ENCODE measurements at places on chromosomes 7 and 10. TPM values are rescaled to one million over a fixed set of nuclear protein-coding genes. Genes with fewer than 3 reads are reported as not detected.
A peak's percentile ranks its signal among the peaks of the same experiment; 100 is the strongest.

Gene CREM
- 29.6 TPM for total RNA-seq

Gene LIPK
- not detected for total RNA-seq

Gene PNLIPRP2
- total RNA-seq, result not detected

Gene SNX13
- total RNA-seq, result 35.6 TPM

DNA sequence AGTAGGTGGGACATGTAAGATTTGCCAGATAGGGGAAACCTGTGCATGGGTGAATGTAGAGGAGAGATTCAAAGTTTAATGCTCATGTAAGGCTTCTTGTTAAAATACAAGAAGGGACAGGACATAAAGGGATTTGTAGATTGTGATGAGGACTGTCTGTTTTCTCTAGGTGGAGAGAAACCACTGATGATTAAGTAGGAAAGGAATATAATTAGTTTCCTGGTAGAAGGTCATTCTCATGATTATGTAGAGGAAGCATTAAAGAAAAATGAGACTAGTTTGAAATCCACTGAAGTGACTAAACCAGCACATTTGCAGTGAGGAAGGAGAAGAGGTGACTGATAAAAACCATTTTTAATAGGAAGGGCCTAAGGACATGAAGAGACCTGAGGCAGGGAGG, 19.6 kb upstream of the MACC1 start:
- no peak for DNase-seq

- no peak for DNase-seq
Observed at GRCh38 chr7:7159063-7159658, 23.2 kb upstream of the C1GALT1 start.

DNA sequence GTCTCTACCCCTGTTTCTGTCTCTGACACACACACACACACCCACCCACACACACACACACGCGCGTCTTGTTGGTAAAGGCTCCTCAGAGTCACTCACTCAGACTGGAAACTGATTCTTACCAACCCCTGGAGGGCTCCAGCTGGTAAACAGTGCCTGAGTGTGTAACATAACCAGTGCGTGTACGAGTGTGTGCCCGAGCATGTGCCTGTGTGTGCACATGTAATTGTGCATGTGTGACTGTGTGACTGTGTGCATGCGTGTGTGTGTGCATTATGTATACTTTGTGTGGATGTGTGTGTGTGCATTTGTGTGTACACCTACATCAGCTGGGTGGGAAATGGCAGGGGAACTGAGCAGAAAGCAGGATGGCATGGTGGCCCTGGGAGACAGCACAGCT, 317.1 kb downstream of the WDR37 start:
- no peak for DNase-seq

DNA sequence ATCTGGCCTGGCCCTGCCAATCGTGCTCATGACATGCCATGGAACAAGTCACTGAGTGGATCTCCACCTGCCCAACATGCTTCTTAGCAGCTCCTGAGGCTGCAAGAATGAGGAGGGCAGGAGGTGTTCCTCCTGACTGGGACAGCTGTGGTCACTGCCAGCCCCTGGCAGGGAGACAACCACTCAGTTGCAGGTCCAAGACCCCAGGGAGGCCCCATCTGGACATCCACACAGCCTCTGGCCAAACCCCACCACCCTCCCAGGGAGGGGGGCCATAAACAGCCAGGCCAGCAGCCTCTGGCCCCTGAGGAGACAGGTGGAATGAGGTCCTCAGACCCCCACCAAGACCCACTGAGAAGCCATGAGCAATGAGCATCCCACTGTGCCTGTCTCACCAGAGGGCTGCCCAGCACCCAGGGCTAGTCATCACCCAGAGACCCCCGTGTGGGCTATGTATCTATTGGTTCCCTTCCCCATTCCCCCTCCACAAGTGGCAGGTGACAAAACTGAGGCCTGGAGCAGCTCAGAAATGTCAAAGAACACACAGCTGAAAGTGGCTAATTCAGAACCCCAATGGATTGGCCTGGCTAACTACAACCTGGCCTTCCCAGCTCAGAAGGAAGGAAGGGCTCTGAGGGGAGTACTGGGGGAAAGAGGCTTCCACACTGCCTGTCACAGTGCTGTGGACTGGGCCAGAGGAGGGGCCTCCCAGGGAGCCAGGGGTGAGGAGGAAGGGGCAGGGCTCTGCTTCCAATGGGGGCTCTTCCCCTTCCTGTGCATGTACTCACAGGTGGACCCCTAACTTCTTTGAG, 3.0 kb downstream of the GPRIN2 start:
- DNase-seq, result peak; percentile 10

GRCh38 chr7:3210531-3210930, 90.5 kb upstream of the SDK1 start:
- no peak for DNase-seq

GRCh38 chr7:6284055-6284400, 11.6 kb upstream of the CYTH3 start:
- no peak for DNase-seq

GRCh38 chr7:117830422-117830954, 42.8 kb downstream of the CTTNBP2 start:
- no peak for DNase-seq

DNA sequence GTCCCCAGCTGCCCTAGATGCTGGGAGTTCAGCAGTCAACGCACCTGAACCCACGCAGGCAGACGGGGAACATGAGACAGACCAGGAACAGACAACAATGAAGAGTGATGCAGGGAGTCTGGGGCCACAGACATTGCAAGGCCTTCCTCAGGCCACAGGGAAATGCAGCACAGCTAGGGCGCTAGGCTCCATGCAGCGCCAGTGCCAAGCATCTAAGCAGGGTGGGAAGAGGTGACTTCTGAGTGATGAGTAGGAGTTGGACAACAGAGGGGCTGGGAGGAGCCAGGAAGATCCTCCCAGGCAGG, 7.7 kb upstream of the RET start:
- no peak for DNase-seq

DNA sequence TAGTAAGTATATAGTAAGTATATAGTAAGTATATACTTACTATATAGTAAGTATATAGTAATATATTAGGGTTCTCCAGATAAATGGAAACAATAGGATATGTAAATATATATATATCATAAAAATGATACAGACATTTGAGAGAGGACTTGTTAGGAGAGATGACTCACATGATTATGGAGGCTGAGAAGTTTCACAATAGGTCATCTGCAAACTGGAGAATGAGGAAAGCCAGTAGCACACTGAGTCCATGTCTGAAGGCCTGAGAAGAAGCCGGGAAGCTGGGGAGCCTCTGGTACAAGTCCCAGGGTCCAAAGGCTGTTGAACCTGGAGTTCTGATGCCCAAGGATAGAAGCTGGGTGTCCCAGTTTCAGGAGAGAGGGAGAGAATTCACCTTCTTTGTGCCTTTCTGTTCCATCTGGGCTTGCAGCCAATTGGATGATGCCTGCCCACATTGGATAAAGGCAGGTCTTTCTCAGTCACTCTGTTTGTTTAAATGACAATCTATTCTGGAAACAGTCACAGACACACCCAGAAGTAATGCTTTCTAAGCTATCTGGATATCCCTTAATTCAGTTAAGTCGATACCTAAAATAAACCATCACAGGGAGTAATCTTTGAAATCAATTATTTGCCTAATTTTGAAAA, 205.5 kb upstream of the CDC14C start:
- no peak for DNase-seq

Gene SDK1
- 12.6 TPM for total RNA-seq

DNA sequence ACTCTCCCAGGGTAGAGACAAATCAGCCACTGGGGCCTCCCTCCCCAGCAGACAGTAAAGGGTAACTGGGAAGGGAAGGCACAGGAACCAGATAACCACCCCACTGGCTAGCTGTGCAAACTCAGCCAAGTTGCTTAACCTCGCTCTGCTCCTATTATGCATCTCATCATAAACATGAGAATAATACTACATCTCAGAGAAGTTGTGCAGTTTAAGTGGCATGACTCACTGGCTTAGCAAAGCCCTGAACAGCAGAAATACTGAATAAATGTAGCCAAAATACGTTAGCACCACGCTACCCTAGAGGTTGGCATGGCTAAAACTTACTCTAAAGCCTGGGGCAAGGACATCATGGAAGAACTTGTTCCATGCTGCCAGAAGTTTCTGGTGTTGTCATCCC, 128.1 kb upstream of the ANK3 start:
- no peak for DNase-seq

Gene CCDC172
- total RNA-seq, result not detected

- no peak for DNase-seq
Observed at GRCh38 chr10:132924046-132924952, 18.1 kb downstream of the CFAP46 start.

Gene HOXA6
- total RNA-seq, result 1.6 TPM

Gene FAM13C
- 2.9 TPM for total RNA-seq

GRCh38 chr7:66118603-66119002, 4.0 kb downstream of the CRCP start:
- DNase-seq, result no peak

DNA sequence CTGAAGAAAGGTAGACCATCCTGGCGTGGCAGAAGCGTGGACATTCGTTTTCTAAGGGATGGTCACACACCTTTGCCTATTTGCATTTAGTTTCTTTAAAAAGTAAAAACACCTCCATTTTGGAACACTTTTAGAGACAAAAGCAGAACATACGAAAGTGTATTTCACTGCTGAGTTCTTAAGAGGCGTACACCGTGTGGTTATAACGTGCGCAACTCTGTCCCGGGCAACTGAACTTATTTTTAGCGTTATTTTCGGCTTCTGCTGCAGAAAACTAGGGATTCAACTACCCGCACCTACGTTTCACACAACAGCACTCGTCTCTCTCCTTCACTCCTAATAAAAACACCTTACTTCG, 557 bp upstream of the LSM8 start:
- no peak for DNase-seq

DNA sequence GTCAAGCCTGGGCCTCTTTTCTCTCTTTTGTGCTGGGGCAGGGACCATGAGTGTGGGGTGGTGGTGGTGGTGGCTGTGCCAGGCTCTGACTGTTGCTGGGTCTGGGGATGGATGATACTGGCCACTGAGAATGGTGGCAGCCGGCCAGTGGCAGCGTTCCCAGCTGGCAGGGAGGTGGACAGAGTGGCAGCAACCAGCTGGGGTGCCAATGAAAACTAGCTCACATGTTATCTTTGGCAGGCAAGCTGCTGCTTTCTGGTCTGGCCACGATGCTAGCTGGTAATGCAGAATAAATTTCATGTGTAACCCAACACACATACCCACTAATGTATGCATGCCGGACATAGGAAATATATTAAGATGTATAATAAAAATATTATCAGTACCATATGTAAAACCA, 95.0 kb upstream of the SLC26A5 start:
- no peak for DNase-seq

Gene BUB3
- total RNA-seq, result 182 TPM

Gene TMEM229A
- 10.9 TPM for total RNA-seq

DNA sequence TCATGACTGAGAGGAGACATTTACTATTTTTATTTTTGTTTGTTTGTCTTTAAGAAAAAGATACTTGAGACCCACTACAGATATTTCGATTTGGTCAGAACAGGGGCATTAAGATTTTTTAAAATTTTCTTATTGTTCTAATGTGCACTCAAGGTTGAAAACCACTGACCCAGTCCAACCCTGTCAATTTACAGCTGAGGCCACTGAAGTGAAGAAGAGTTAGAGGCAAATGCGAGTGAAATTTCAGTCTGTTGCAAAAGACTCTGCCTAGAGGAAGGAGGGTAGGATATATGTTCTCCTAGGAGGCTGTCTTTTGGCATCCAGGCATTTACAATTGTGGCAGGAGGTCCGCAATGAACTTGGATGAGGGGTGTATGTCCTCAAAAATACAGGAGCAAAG, 396.3 kb downstream of the RPS24 start:
- DNase-seq, result no peak

- no peak for DNase-seq
Observed at GRCh38 chr7:157430721-157431120, 93.9 kb downstream of the DNAJB6 start.

DNA sequence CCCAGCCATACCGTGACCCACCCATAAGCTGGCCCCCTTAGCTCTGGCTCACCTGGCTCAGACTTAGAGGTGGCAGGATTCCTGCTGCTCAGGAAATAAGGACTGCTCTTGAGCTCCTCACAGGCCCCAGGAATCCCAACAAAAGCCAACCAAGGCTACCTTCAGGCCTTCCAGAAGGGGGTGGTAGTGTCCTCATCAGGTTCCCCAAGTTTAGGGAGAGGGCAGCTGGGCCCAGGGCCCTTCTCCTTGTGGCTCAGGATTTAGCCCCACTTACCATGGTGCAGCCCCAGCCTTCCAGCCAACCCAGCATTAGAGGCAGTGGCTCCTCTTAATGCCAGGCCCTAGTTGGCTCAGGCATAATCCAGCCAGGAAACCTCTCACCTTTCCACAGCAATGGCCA, 23.5 kb downstream of the NPFFR1 start:
- DNase-seq, result no peak

Gene PLAC9
- 27.5 TPM for total RNA-seq

Gene SSC4D
- 1.1 TPM for total RNA-seq

- DNase-seq, result no peak
Observed at GRCh38 chr7:124071843-124072242, 39.0 kb upstream of the TMEM229A start.

Gene MYO3A
- 0.82 TPM for total RNA-seq

DNA sequence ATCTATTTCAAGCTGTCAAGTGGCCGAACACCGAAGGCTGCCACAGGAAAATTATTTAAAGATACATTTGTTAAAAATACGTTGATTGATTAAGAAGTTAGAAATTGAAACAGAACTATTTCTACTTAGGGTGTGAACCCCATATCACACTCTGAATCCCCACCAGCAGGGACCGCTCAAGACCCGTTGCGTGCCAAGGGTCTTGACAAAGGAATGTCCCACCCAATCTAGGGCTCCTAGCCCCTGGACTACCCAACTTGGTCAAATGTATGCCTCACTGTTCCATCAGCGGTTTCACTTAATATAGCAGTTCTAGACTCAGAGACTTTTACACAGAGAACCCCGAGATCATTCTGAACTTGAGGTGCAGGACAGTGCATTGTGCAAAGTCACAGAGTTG, 11.6 kb upstream of the PFKFB3 start:
- no peak for DNase-seq

DNA sequence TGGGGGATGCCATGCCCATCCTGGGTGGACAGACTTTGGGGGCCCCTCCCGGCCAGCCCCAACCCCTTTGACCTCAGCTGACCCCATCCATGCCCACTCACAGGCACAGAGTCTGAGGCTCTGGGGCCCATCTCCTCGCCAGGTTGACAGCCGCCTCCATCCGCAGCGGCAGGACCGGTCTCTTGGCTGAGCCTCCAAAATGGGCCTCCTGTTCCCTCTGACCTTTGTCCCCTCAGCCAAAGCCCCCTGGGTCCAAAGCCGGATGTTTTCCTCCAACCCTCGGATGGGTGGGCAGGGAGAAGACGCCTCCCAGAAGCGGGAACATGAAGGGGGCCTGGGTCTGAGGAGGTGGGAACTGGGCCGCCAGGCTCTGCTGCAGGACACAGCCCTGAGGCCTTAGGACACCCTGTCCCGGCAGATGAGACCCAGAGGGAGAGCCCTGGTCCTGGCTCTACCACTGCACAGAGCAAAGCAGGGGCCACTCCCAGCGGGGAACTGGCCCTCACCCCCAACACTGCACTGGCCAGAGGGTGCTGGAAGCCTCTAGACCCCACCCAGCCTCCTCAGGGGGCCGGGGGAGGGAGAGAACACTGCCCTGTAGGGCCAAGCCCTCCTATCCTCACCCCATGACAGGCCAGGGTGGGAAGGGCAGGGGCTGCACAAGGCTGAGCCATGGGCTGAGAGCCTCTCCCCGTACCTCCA, 12.6 kb downstream of the PDGFA start:
- no peak for DNase-seq

- DNase-seq, result no peak
Observed at GRCh38 chr7:44629829-44630522, 23.5 kb downstream of the OGDH start.

Gene YKT6
- 97.4 TPM for total RNA-seq

All from neural crest cell (in vitro differentiated cells).